CD4-positive, alpha-beta memory T cell (primary cell): ENCODE measurements at places on chromosomes 11 and 22. TPM values are rescaled to one million over a fixed set of nuclear protein-coding genes. Genes with fewer than 3 reads are reported as not detected.

DNA sequence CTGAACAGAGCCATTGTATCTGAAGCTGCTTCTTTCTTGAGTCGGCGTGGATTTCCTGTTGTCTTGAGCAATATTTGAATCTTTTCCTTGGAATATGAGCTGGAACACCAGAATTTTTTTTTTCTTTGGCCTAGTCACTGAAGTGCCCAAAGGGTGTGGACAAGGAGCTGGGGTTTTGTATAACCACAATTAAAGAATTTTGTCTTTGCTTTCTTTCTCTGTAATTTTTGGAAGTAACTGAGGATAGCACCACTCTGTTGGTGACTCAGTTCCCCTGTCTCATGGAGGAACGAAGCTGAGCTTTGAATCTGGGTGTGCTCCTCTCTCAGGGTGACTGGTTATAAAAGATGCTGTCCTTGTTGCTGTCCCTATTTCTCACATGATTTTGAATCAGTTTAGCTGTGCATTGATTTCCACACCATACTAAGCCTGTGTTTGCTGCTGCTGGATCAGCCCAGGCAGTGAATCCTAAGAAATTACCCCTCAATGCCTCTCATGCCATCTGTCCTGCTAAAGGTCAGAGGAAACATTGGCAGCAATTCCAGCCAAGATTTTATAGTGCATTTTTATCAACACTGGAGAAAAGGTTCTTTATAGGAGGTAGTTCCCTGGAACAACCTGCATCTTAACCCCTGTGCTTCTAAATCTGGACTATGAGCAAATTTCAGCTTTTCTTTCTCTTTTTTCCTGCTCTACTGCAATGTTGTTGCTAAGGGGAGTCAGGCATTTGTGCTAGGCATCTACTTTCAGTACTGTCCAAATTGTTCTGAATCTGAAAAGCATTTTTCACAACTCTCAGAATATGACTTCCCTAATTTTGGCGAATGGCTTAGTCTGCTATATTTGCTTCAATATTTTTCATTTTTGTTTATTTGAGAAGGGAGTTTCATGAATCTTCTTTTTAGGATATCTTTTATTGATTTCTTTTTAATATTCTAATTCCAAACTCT, 540.8 kb downstream of the SOX6 start:
- DNase-seq = no peak

GRCh38 chr22:47032091-47032943, 269.9 kb downstream of the TBC1D22A start:
- no peak for DNase-seq

GRCh38 chr22:24155627-24156140, 25.6 kb upstream of the SUSD2 start:
- peak; percentile 45 for DNase-seq

GRCh38 chr11:46342239-46342638, 5.0 kb upstream of the DGKZ start:
- no peak for DNase-seq

- no peak for DNase-seq
These were observed 54.0 kb downstream of the KREMEN1 start for GRCh38 chr22:29126670-29127395.

DNA sequence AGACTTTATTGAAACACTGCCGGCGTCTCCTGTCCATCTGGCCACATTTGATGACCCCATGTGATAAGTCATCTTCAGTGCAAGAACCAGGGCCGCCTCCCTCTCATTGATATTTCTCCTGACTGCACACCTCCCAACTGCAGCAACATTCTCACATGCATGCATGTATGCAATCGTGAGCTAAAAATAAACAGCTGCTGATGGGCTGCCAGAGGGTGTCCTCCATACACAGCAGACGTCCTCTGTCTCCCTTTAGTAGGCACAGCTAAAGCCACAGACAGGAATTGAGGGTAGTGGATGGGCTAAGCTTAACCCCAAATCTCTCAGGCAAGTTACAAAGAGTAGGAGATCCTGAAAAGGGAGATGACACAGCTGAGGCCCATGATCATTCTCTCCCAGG, 106.7 kb upstream of the HSD17B12 start:
- DNase-seq = no peak

- DNase-seq = no peak
These were observed 162.4 kb upstream of the B3GAT1 start for GRCh38 chr11:134574425-134574824.

- no peak for DNase-seq
These were observed 29.8 kb upstream of the OR56B4 start for GRCh38 chr11:6077723-6078122.

DNA sequence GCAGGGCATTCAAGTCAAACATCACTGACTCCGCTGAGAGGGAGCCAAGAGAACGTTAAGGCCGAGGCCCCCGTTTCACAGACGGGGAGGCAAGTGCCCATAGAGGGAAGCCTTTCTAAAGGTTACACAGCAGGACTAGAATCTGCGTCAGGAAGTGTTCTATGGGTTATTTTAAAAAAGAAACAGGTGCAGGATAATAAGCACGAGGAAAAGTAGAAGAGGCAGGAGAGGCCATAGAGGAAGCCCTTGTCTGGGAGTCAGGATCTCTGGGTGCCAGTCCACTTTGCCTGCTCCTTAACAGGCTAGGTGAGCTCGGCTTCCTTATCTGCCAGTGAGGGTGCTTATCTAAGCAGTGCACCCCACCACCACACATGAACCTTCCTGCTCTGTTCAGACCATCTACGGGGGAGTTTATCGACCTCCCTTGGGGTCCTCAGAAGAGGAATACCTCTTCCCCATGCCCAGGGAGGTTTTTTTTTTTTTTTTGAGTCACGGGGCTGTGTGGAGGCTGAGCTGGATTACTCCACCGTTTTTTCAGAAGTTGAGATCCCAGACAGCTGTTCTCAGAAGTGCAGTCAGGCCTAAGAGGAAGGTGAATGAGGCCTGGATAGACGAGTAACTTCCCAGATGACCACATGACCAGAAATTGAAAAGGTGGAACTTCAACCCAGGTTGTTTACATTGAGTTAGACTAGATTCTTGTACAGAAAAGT, 1.2 kb upstream of the FCHSD2 start:
- DNase-seq = no peak

DNA sequence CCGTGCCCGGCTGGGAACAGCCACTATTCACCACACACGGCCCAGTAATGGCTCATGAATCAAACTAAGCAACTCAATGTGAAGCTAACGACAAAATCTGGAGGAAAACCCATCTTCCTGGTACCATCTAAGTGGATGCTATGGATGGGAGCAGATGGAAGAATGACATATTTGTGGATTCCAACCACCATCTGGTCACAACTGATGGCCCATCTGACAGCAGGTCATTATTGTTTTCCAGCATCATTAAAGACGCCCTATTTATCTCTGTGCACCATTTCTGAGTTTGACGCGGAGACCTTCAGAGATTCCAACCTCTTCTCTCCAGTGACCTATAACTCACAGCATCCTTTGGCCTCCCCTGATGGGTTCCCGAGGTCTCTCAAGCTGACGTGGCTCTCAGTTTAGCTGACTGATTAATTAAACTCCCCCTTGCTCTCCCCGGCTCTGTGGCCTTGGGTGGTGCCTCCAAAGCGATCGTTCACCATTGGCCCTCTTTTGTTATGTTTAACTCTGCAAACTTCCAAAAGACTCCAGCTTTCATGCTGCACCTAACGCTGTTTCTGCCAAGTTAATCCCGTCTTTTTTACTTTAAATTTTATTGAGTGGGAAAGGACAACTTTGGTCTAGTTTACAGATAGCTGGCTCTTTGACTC, 1514.4 kb downstream of the BRD1 start:
- no peak for DNase-seq

Gene KRTAP5-9
- not detected for total RNA-seq

Gene B4GALNT4
- 2.2 TPM for total RNA-seq

Gene GLYATL2
- not detected for total RNA-seq

Gene STARD10
- total RNA-seq = 23.5 TPM

Gene OR10A2
- not detected for total RNA-seq

Gene GLB1L2
- total RNA-seq = 1.5 TPM

Gene HYOU1
- 146 TPM for total RNA-seq

Gene TPST2
- 27.9 TPM for total RNA-seq

Gene NCF4
- total RNA-seq = 16.6 TPM
